ENCODE measurements at places on chromosomes 7 and 10.

DNA sequence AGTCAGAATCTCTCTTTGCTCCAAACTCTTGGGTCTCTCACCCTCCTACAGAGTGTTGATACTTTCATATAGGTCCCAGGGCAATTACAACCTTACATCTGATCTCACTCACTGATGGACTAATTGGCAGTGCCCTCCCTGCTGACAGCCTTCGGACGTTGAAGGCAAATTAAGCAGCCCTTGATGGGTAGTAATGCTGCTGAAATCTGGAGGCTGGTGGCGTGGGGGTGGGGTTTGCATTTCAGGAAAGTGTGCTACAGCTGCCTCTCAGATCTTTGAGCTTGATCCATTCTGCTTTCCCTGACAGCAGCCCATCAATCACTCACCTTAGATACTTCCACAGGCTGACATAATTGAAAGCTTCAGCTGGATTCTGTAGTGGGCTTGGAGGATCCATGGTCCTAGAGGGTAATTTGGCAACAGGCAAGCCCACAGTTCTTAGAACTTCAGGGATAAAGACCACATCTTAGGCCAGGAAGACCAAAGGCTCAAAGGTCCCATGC, 349.1 kb upstream of the PODXL start:
- no peak for DNase-seq

- no peak for DNase-seq
Observed at GRCh38 chr7:67487316-67487715, 490.7 kb downstream of the TYW1 start.

- no peak for DNase-seq
Observed at GRCh38 chr7:37758501-37759045, 75.0 kb downstream of the GPR141 start.

GRCh38 chr7:45718464-45719330, 144.5 kb downstream of the ADCY1 start:
- no peak for DNase-seq

DNA sequence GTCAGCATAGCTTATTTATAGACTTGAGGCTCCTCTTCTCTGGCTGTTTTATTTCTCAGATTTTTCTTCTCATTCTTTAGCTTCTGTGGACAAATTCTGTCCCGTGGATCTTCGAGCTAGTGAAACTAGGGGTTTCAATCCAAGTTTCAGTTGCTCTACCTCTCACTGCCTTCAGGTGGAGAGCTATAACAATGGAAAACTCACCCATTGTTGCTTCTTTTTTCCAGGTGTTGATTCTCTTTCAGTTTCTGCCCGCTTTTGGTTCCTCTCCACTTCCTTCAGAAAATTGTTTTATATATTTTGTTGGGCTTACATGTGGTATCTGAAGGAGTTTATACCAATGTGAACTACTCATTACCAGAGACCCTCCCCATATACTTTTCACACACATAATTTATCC, 266.1 kb downstream of the TCF7L2 start:
- DNase-seq, result no peak

DNA sequence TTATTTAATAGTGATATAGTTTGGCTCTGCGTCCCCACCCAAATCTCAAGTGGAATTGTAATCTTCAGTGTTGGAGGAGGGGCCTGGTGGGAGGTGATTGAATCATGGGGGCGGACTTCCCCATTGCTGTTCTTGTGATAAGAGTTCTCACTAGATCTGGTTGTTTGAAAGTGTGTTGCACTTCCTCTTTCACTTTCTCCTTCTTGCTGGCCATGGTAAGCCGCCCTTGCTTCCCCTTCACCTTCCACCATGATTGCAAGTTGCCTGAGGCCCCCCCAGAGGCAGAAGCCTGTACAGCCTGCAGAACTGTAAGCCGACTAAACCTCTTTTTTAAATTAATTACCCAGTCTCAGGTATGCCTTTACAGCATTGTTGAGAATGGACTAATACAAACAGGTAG, 101.4 kb downstream of the MTPAP start:
- DNase-seq, result no peak

DNA sequence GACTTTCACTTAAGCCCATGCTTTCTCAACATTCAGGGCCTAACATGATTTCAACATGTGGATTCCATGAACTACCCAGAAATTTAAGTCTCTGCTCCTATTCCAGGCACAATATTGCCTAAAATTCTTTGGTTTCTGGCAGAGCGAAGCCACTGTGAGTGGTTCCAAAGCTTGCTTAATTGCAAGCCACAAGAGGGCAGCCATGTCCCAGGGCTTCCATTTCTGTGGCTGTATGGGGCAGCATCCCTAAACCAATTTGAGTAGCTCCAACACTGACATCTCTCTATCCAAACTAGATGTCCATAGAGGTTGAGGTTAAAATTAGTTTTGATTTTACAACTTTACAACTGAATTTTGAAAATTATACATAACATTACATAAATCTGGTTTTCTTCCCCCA, 56.3 kb upstream of the MDFIC start:
- DNase-seq, result no peak

DNA sequence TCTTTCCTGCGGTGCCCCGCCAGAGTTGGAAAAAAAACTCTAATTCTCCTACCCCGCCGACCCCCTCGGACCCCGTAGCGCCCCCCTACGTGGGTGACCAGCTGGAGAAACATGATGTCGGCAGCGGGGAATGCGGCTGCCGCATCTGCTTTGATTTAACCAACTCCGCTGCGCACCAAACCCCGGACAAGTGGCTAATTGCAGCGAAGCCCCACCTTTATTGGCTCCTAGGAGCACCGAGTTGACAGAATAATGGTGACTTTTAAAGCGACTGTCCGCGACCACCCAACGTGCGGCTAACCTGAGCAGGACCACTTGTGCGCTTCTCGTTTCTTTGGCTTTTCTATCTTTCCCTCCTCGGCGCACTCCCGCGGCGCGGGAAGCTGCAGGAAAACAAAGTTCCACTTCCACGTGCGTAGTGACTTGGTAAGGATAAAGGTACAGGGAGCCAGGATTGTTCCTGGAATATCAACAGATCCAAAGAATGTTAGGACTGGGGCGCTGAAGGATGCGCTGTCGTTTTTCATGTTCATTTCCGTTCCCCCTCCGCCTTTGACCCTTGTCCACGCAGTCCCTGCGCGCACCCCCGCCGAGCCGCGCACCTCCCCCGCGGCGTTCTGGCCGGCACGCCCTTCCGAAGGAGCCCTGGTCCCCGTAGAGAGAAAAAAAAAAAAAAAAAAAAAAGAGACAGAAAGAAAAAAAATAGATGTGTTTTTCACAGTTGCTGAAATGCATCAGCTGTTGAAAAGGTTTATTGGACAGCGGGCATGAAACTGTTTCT, 1.4 kb downstream of the WNT16 start:
- DNase-seq, result peak; percentile 25

- no peak for DNase-seq
Observed at GRCh38 chr10:4181081-4181480, 396.1 kb upstream of the KLF6 start.

- DNase-seq, result no peak
Observed at GRCh38 chr10:21700474-21700873, 166.4 kb downstream of the MLLT10 start.

- no peak for DNase-seq
Observed at GRCh38 chr10:10850214-10850613, 167.5 kb upstream of the CELF2 start.

DNA sequence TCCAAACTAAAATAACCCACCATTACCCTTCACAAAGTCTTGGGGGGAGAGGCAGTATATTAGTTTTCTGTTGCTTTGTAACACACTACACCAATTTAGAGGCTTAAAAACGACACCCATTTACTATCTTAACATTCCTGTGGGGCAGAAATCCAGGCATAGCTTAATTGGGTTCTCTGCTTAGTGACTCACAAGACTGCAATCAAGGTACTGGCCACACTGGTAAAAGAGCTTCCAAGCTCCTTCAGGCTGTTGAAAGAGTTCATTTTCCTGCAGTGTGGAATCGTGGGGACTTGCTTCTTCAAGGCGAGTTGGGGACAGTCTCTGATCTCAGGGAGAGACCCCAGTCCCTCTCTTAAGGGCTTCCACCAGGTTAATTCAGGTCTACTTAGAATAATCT, 139.1 kb downstream of the XPNPEP1 start:
- no peak for DNase-seq

DNA sequence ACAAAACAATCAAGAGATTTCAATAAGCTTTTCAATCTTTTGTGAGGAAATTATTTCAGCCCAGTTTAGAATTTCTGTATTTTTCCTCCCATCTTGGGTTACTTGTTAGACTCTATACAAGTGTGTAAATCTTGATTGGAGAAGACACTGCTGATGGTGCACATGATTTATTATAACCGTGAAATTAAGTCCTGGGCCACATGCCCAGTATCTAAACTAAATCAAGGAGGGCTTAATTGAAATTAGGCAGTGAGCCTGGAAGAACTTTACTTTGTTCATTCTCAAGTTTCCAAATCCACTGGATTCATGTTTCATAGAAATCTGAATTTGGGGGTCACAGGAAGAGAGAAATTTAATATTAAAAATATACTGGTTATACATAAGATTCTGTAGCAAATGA, 44.5 kb downstream of the CSTF2T start:
- DNase-seq, result no peak

DNA sequence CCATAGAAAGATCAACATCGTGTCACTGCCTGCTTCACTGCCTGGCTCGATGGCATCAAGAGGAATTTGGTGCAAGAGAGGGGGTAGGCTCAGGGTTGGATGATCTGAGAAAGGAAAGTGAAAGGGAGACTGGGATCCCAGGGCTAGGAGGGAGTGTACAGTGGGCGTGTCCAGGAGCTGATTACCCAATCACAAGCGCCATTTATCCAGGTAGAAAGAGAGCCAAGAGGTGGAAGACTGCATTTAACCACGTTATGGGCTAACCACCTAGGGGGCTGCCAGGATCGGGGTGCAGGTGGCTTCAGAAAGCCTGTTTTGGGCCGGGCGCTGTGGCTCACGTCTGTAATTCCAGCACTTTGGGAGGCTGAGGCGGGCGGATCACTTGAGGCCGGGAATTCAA, 10.3 kb downstream of the PODXL start:
- DNase-seq, result no peak

DNA sequence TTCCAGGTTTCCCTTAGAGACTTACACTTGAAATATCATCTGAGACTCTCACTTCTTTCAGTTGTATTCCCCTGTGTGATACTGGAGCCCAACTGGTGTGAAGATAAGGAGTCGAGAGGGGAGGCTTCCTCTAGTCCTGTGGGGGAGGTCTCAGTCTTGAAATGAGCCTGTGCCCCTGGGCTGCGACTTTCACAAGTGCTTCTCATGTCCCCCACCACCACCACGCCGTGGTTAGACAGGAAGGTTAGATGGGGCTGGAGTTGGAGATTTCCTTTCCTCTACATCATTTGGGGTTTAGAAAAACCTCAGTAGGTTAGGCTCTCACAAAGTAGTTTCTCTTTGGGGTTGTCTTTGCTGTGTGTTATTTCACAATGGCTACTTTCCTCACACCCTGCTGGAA, 25.6 kb upstream of the MKX start:
- no peak for DNase-seq

DNA sequence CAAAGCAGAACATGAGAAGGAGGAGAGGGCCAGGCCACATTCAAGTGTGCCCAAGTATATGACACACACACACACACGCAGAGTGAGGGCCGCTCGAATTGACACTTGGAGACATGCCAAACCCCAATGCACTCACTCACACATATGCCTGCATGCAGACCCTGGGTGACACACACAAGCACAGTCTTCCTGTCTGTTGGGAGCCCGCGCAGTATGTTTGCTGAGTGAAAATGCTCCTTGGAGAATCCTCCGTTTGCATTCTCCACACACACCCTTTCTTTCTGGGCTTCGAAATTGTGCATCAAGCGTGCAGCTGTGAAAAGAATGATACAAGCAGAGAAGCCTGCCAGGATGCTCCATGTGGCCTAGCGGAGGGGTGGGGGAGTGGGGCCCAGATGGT, 120.9 kb downstream of the PLXNA4 start:
- DNase-seq, result no peak

- DNase-seq, result no peak
Observed at GRCh38 chr10:131693766-131694165, 207.0 kb upstream of the PPP2R2D start.

GRCh38 chr7:20140291-20141001, 76.7 kb downstream of the MACC1 start:
- DNase-seq, result no peak

DNA sequence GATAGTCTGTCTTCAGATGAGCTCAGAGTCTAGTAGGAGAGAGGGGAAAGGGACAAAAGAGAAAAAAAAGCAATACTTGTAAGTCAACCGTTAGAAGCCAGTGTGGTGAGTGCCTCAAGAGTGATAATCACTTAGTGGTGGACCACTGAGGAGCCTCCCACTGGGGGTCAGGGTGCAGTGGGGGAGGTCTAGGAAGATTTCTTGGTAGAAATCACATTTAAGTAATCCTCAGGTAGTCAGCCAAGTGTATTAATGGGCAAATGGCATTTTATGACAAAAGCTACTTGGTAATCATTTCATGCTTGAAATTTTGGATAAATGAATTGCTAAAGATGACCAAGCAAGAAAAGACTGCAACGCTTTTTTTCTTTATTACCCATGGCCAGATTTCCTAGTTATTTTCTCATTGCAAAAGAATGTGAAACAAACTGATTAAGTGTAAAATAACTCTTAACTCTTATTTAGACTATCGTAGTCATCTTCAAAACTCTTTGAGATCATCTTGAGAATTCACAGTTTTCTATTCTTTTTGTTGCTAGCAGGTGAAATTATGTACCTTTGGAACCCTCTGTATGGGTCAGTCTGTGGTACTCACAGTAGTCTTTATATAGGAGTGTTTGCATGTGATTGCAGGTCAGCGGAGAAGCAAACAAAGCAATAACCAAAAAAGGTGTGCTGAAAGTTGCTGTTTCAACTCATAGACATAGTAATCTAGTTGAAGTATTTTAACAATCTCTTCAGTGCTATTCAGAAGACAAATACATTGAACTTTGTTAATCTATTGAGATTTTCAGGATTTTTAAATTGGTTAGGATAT, 63.9 kb downstream of the PPP1R9A start:
- DNase-seq, result no peak

GRCh38 chr7:134831862-134832261, 52.4 kb downstream of the CALD1 start:
- no peak for DNase-seq

All from H54 (cell line).